Stimulated activated CD8-positive, alpha-beta memory T cell treated with anti-CD3 and anti-CD28 coated beads, Interleukin-7, amount 100 ng/mL, for 1 hour (primary cell): ENCODE measurements at places on chromosomes 6 and 20.

DNA sequence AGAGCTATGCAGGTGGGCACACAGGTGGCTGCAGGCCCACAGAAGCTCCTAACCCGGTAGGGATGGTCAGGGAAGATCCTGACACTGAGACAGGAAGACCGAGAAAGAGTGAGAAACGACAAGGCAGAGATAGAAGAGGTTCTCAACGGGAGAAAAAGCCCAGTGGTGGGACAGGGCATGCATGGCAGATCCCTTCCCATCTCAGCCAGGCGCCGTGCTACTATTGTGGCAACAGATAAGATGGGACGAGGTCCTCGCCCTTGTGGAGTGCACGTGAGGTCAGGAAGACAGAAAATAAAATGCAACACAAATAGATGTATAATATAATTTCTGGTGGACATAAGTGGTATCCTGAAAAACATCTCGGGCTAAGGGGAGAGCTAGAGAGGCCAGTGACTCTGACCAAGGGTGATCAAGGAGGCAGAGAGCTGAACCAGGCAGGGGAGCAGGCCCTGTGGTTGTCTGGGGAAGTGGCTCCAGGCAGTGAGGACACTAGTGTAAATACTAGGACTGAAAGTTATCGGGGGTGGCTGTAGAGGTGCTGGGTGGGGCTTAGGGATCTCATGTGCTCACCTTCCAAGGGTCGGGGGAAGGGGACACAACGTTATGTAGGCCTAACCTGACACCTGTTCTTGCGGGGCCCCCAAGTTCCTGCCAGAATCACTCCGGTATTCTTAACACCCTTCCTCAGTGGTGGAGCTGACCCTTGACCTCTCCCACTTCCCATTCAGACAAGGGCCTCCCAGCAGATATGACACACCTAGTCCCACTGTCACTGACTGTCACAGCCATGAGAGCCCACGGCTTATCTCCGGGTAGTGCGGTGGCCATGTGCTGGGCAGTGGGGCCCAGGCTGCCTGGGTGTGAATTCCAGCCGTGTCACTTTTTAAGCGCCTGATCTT lies 1.0 kb downstream of the SRXN1 start:
- DNase-seq: no peak

GRCh38 chr6:2970753-2971419 lies 481 bp downstream of the SERPINB6 start:
- DNase-seq: no peak

DNA sequence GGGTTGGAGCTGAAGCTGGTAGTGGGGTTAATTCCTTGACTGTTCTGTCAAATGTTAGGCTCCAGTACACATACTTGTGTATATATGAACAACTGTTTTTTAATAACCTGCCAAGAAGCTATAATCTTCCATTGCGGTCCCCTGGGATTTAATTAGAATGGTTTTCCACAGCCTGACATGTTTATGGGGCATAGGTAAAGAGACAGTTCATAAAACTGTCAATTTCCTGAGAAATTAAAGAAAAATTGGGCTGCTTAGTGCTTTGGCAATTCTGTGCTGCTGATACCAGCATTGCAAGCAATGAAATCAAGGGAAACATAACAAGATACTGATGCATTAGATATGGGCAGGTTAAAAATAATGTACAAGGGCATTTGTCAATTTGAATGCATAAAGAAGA lies 314.1 kb upstream of the SLC35B3 start:
- no peak for DNase-seq

DNA sequence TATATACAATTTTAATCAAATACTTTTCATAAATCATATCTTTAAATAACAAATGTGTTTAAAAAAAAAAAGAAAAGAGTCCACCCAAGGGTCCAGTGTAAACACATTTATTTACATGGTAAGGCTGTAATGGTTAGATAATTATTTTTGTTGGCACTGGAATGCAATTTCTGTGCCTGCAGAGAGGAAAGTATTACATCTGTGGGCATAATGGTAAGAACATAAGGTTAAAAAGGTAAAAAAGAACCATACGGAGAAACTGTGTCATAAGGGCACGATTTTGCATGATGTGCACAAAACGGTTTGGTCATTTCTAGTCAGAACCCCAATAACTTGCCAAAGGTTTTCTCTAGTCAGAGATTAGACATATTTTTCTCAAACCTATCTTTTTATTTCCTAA lies 54.3 kb downstream of the RWDD2A start:
- DNase-seq: no peak

GRCh38 chr20:45085289-45085688 lies 15.6 kb downstream of the KCNS1 start:
- no peak for DNase-seq

DNA sequence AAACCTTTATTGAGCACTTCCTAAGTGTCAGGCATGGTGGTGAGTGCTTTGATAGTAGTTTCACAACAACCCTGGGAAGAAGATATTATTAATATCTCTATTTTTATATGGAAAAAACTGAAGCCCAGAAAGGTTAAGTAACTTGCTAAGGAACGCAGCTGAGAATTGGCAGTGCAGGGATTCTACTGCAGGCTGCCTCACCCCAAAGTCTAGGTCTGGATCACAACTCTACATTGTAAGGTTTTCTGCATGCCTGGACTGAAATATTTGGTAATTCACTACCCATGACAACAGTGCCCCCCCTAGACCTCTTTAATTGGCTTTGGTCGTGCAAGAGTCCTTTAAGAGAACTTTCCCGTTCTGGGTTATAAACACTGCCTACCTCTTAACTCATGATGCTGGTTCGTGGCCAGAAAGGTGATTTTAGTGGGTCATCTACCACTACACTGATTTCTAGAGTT lies 67.1 kb upstream of the KCNQ5 start:
- no peak for DNase-seq

GRCh38 chr20:34873583-34874093 lies 982 bp upstream of the GGT7 start:
- no peak for DNase-seq

DNA sequence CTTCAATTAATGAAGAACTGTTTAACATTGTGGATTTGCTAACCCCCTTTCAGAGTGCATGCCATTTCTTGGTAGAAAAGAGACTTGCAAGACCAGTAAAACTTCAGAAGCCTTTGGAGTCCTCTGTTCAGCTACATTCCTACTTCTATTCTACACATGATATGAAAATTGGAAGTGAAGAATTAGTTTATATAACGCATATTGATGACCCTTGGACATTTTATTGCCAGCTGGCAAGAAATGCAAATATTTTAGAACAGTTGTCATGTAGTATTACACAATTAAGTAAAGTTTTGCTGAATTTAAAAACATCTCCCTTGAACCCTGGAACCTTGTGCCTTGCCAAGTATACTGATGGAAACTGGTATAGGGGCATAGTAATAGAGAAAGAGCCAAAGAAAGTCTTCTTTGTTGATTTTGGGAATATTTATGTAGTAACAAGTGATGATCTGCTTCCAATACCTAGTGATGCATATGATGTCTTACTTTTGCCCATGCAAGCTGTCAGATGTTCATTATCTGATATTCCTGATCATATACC lies 3.3 kb downstream of the TDRD6 start:
- DNase-seq: no peak

GRCh38 chr6:160767647-160768019 lies 65.6 kb downstream of the PLG start:
- no peak for DNase-seq

DNA sequence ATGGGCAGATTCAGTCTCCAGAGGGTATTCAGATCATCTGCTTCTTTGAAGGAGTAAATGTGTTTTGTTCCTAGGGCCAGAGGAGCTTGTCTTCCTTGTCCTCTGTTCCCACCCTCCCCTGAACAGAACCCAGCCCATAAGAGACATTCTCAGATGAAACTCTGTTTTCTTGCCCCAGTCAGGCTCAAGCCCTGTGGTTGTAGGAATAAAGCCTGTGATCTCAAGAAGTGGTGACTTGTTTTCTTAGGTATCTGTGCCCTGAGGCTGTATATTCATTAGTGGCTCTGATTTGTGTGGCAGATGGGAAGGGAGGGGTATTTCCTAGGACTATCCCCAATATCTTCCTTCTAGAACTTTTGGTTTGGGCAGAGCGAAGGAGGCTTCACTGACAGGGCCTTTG lies 27.9 kb downstream of the GSS start:
- DNase-seq: no peak

- no peak for DNase-seq
Measured at GRCh38 chr6:15620611-15621010, 42.2 kb downstream of the DTNBP1 start.

- no peak for DNase-seq
Measured at GRCh38 chr6:167125410-167125809, 2.5 kb downstream of the CCR6 start.

GRCh38 chr6:41748542-41748941 lies 1.3 kb upstream of the PGC start:
- no peak for DNase-seq

DNA sequence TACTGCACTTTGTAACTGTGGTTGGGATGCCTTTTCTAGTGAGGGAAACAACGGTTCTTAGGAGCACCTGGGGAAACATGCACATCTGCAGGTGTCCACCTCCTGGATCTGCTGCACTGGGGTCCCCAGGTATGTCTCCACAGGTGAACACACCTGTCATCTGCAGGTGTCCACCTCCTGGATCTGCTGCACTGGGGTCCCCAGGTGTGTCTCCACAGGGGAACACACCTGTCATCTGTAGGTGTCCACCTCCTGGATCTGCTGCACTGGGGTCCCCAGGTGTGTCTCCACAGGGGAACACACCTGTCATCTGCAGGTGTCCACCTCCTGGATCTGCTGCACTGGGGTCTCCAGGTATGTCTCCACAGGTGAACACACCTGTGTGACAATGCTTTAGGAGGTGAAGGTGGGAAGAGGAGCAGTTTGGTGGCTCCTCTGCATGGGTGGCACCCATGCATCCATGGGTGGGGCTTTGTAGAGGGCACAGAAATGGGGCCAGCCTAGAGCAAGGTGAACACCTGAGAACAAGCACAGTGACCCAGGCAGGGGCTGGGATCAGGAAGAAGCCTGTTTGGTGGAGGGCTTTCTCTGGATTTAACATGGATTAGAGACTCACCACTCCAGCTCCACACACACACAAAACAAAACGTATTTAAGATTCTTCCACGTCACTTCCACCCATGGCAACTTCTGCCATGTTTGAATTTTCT lies 206.0 kb upstream of the CDH4 start:
- no peak for DNase-seq

DNA sequence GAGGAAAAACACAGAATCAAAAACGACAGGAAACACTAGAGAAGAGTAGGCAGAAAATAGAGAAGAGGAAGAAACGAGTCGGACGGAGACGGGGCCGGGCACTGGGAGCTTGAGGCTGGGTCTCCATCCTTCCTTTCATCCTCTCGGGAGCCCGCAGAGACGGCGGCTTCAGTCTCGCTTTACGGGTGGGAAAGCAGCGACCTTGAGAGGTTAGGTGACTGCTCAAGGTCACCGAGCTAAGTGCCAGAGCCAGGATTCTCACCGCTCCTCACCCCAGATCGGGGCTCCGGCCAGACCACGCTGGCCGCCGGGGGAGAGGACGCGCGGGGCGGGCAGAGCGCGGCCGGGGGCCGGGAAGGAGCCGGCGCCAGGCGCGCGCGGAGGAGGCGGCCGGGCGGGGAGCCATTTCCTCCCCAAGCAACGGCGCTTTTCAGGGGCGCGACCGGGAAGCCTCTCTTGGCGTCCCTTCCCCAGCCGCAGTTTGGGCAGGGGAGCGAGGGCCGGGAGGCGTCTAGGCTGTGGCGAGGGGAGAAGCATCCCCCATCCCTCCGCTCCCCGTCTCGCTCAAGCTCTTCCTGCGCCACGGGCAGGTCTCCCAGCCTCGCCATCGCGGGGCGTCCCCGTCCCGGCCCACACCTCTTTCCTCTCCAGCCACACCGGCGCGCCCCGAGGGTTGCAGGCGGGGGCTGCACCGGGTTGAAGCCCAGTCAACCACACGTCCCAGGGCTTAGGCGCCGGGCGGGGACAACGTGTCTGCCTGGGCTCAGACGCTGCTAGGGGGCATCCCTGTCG lies 24.1 kb upstream of the MAP3K7 start:
- no peak for DNase-seq

GRCh38 chr6:14367296-14367695 lies 249.7 kb downstream of the CD83 start:
- DNase-seq: no peak

- no peak for DNase-seq
Measured at GRCh38 chr6:142567461-142567860, 265.7 kb downstream of the ADGRG6 start.

- no peak for DNase-seq
Measured at GRCh38 chr6:75691012-75691411, 58.0 kb upstream of the MYO6 start.

GRCh38 chr6:140623498-140623897 lies 1249.0 kb upstream of the CITED2 start:
- DNase-seq: no peak

DNA sequence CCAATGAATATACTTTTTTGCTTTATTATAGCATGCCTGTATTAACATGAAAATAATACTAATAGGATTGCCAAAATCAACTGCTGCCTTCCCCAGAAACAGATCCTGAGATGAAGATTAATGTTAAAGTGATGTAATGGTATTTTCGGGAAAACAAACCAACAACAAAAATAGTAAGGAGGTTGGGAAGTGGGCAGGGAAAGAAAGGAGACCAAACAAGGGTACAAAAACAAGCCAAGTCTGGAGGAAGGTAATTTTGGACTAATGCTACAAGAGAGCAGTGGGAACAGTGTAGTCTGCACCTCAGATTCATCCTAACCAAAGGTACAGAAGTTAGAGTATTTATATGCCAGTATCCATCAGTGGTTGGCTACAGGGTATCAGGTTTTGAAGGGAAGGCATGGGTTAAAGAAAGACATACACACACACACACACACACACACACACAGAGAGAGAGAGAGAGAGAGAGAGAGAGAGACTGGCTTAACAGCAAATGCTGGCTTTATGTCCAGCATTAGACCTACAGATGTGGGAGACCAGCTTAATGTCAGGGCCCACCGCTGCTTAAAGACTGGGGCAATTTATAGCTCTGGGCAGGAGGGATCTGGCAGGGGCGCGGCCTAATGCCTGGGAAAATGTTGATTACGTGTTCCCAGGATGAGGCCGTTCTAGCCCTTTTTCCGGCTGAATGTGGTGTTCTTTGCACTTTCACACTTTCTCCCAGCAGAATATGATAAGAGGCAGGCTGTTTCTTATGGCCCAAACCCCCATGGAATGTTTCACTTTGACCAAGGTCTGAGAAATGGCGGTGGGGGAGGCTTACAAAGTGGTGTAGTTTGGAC lies 3.8 kb upstream of the SLC17A1 start:
- no peak for DNase-seq

DNA sequence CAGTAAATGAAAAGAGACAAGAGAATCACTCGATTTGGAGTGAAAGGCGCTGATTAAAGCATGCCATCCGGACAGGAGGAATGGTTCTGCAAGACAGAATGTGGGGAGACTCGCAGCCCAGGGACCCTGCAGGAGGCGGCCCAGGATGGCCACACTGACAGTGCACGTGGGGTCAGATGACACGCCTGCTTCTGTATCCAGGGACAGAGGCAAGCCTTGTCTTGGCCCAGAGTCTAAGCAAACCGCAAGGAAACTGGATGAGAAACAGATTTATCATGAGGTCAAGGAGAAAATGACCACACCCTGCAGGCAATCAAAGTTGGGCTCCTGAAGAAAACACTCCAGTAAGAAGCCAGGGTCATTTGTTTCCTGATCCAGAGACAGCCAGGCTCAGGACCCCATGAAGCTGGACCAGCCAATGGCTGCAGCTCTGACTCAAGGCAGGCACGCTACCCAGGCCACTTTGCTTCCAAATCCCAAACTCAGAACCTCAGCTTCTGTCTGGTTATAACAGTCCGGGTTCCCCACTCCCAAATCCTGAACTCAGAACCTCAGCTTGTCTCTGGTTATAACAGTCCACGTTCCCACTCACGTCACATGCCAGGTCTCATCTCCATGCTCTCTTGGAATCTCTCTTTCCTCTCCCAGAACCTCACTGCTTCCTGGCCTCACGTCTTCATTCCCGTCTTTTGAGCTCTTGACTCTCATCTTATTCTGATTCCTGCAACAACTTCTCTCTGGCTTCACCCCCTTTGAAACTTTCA lies 144.9 kb upstream of the THBS2 start:
- no peak for DNase-seq
